ENCODE measurements at places on chromosomes 1 and 21. TPM values are rescaled to one million over a fixed set of nuclear protein-coding genes. Genes with fewer than 3 reads are reported as not detected.

GPX7 gene
- total RNA-seq: 27.3 TPM

DNA sequence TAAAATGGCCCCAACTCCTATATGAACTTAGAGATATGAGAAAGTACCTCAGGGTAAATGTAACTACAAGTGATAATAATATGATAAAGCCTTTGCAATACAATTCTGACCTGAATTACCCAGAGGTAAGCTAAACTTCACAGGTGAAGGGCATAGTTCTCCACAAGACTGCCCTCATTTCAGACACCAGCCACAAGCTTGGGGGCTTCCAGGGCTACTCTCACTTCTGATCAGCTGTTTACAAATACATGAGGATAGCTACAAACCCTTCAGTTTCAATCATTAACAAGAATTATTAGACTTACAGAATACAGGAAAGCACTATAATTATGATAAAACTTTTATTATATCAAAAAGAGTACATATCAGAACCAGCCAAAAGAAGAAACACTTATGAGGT is 18.7 kb upstream of the DPH5 start:
- no peak overlapping the region for H3K27ac ChIP-seq
- H3K4me3 ChIP-seq: no peak overlapping the region
- no peaks in the 10 kb centered on the region for H3K36me3 ChIP-seq
- DNase-seq: no peak
- no peaks in the 10 kb centered on the region for H3K4me1 ChIP-seq

- H3K27ac ChIP-seq: no peak overlapping the region
- DNase-seq: no peak
- no peaks in the 10 kb centered on the region for H3K36me3 ChIP-seq
These were observed 46.3 kb upstream of the TARBP1 start for GRCh38 chr1:234525099-234525799.

GRCh38 chr1:76351655-76352054 is 277.1 kb downstream of the ST6GALNAC3 start:
- no peak for DNase-seq
- H3K4me3 ChIP-seq: no peak overlapping the region
- H3K27me3 ChIP-seq: no peaks in the 10 kb centered on the region
